ENCODE measurements at places on chromosomes 2 and 18. TPM values are rescaled to one million over a fixed set of nuclear protein-coding genes. Genes with fewer than 3 reads are reported as not detected.

Gene CCDC141
- 10.8 TPM for total RNA-seq

Gene IL1RL2
- total RNA-seq = not detected

DNA sequence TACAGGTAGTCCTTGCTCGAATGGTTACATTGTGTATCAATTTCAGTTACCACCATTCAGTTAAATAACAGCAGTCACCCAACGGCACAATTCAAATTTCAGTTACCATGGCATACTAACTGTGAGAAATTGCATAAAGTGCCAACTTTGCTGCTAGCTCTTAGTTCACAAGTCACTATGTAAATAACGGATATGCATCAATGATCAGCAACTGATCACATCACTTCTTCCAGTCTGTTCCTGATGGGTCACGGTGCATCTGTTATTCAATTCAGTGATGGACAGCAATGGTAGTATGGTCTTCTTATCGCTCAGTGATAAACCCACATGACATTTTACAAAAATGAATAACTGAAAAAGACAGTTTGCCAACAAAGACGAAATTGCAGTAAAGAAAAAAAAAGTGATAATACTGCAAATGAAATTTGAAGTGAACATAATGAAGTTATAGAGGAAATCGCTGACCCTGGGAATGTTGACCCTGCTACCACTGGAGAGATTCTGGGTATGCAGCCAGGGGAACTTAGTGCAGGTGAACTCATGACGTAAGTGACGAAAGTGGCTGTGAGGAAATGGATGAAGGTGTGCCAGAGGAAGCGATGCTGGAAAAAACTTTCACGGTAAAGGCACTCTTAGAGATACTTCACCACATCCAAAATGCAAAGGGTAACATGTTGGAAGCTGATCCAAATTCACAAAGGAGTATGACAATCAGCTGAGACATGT, 25.9 kb upstream of the RAPGEF4 start:
- no peaks in the 10 kb centered on the region for H3K4me1 ChIP-seq
- H3K27me3 ChIP-seq = peaks cover 12% of the 10 kb centered on the region
- H3K27ac ChIP-seq = no peak overlapping the region

DNA sequence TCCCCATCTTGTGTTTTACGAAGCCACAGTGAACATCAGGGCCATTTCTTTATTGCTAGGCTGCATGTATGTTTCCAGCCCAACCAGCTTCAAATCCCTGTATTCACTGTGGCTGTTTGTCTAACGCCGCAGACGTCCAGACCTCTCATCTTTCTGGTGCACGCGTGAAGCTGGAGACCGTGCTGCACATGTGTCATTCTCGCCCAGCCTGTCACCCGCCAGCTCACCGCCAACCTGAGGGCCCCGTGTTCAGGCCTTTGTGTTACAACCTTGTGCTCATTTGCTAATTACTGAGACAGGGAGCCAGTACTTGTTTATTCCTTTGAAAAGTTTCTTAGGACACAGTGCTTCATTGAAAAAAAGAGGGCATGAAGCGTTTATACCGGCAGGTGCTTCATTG, 21.4 kb downstream of the SALL3 start:
- no peak overlapping the region for H3K27ac ChIP-seq
- peaks cover 9% of the 10 kb centered on the region for H3K27me3 ChIP-seq
- no peaks in the 10 kb centered on the region for H3K4me1 ChIP-seq

DNA sequence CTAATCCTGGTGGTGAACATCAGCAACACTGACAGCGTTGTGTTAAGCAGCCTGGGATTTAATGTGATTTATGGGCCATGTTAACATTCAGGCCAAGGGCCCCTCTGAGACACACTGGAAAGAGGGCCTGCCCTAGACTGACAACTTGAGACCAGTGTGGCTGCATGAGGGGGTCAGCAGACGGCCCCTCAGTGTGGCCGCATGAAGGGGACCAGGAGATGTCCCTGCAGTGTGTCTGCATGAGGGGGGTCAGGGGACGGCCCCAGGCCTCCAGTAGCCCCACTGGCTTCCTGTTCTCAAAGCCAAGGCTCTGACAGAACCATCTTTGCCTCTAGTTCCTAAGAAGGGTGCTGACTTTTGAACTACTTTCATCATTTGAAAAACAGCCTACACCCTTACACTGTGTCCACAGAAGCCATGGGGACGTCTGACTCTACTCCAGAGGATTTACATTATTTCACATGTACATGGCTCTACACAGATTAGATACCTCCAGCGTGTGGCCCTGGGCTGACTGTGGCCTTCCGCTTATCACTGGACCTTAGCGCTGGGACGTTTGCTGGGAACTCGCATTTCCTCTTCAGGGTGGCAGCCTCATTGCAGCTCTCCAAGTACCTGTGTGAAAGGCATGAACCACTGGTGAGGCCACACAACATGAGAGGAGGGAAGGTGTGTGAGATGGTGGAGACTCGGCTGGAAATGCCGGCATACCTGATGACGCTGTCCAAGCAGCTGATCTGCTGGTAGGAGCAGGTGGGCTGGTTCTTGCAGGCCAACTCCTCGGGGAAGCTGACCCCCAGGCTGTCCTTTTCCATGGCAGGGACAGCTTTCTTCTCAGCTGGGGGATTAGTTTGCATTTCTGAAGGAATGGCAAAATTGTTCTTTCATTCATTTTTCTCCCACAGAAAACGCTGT, 18.2 kb upstream of the HES6 start:
- H3K36me3 ChIP-seq = peaks cover 4% of the 10 kb centered on the region
- H3K4me1 ChIP-seq = peaks cover 12% of the 10 kb centered on the region
- H3K27me3 ChIP-seq = no peaks in the 10 kb centered on the region

- no peak for DNase-seq
- H3K36me3 ChIP-seq = peaks cover 1% of the 10 kb centered on the region
- peaks cover 29% of the 10 kb centered on the region for H3K27me3 ChIP-seq
Measured at GRCh38 chr18:44681076-44681970, 635 bp downstream of the SETBP1 start.

All from activated CD4-positive, alpha-beta T cell treated with anti-CD3 and anti-CD28 coated beads, Interleukin-2, amount 10 ng/mL, durations not matched to agents 7 days and 5 days (primary cell).